ENCODE measurements at places on chromosomes 6 and 20. TPM values are rescaled to one million over a fixed set of nuclear protein-coding genes. Genes with fewer than 3 reads are reported as not detected.

Gene DOK5
- total RNA-seq: 350 TPM

Gene RIPPLY2
- total RNA-seq: 12.9 TPM

Gene CCN2
- 6.9 TPM for total RNA-seq

Gene CNR1
- 327 TPM for total RNA-seq

GRCh38 chr6:35516712-35517111 is 4.0 kb upstream of the TULP1 start:
- no peak for DNase-seq

DNA sequence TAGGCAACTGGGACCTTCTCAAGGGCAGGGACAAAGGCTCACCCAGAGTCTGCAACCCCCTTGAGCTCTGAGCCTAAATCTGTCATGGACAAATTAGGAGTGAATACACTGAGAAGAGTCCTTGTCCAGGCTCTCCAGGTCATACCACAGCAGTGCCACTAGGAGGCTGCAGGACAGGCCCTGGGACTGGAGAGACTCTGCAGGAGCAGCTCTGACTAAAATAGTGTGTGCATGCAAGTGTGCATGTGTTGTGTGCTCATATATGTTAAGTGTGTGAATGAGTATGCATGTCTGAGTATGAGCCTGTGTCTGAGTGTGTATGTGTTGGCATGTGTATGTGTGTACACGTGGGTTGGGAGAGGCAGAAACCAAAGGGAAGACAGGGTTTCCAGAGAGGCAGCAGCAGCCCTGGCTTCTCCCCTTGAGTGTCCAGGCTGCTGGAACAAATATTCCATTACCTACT is 27.1 kb downstream of the MRPL14 start:
- no peak for DNase-seq

DNA sequence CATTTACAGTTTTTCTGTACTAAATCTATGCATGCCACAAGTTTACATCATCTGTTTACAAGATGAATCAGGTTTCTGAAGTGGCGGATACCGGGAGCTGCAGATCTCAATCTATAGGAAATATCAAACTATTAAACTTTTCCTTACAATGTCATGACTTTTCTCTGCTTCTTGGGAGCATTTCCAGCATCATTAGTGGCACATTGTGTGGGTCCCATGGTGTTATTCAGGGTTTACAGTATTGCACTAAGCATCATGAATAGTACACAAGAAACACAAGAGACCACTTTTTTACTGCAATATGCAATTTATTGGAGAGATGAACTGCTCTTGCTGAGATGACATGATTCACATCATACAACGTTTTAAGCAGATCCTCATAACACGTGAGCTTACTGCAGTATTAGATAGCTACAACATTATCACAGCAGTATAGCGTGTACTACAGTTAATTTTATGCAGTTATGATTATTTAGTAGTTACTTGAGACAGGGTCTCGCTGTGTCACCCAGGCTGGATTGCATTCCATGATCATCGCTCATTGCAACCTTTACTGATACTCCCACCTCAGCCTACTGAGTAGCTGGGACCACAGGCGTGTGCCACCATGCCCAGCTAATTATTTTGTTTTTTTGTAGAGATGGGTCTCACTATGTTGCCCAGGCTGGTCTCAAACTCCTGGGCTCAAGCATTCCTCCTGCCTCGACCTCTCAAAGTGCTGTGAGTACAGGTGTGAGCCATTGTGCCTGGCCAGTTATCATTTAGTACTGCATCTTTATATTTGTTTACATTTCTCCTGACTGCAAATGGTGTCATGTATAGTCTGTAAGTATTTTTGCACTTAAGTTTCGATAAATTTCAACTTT is 18.4 kb downstream of the BLTP3A start:
- no peak for DNase-seq

Gene EEF1A2
- total RNA-seq: 214 TPM

Gene SPEF1
- 0.16 TPM for total RNA-seq

Gene FOXF2
- total RNA-seq: 1.2 TPM

Gene SLC35D3
- total RNA-seq: not detected

Gene HMGCLL1
- total RNA-seq: 70.0 TPM

Gene ULBP3
- total RNA-seq: 6.2 TPM

- DNase-seq: no peak
Measured at GRCh38 chr6:104728448-104728847, 131.3 kb downstream of the HACE1 start.

Gene EPPIN
- not detected for total RNA-seq

DNA sequence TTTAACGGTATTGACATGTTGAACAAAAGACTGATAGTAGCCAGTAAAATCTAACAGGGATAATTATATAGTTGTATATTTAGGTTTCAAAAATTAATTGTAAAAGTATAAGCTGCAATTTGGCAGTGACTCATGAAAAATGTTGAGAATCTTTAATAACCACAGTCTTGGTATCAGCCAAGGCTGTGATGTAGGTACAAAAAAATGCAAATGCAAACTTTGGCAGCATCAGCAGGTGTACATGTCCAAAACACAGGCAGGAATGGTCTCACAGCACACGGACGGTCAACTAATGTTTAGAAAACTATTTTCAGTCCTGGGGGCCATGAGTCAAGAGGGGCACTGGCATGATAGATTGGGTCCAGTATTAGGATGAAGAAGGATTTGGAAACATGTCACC is 58.5 kb upstream of the BEND3 start:
- DNase-seq: no peak

DNA sequence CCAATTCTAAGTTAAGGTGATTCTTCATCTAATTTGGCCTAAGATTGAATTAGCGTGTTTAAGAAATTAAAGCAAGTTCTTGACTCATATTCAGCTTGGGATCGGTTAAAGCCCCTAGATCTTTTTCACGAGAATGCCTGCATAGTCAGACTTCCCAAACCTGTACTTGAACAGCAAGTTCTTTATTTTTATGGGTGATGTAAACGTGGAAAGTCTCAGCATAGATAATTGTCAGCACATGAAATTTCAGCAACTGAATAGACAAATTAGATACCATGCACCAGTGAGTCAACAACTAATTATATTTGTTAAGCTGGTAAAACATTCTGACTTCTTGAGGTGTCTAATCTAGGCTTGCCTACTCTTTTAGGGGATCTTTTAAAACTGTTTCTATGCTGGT is 183.1 kb upstream of the TNFAIP3 start:
- DNase-seq: no peak

- no peak for DNase-seq
Measured at GRCh38 chr6:132320007-132320406, 81.3 kb downstream of the MOXD1 start.

Gene OTOR
- total RNA-seq: 0.47 TPM

GRCh38 chr6:101393251-101393828 is at the start of gene GRIK2:
Gene GRIK2 (plus strand): TSS chr6:101393708.
- DNase-seq: peak; percentile 36

DNA sequence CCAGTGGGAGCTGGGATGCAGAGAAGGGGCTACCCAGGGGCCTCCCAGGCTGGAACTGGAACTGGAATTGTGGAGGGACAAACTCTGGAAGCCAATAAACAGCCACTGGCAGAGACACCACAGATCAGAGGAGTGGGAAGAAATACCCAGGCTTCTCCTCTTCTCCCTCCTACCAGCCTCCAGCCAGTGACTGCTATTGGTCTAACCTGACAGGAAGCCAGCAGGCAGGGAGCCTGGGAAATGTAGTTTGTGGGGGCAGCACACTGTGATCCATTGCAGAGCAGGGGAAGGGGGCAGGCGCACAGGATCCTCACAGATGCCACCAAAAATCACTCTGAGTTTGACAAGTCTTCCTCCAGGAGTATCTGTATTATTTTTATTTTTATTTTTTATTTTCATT is 12.1 kb upstream of the MLN start:
- no peak for DNase-seq
